ENCODE measurements at places on chromosomes 1 and 21.

DNA sequence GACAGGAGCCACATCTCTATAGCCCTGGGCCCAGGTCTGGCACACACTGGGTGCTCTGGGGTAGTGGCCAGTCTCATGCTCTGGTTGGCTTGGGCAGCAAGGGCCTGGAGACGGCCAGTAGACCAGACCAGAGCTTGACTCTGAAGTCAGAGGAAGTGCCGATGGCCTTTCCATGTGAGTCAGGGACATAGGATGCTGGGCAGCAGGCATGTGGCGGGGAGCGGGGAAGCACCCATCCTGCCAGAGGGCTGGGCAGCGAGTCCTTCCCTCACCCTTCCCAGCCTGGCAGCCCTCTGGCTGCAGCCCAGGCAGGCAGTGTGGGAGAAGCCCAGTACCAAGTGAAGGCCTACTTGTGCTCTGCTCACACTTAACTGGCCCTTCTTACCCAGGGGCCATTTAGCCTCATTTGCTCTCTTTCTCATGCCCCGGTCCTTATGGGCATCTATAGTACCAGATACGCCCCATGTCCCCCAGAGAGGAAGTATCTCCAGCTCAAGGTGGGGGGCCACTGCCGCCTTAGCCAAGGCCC lies 3.3 kb downstream of the GPR153 start:
- no peak for DNase-seq

DNA sequence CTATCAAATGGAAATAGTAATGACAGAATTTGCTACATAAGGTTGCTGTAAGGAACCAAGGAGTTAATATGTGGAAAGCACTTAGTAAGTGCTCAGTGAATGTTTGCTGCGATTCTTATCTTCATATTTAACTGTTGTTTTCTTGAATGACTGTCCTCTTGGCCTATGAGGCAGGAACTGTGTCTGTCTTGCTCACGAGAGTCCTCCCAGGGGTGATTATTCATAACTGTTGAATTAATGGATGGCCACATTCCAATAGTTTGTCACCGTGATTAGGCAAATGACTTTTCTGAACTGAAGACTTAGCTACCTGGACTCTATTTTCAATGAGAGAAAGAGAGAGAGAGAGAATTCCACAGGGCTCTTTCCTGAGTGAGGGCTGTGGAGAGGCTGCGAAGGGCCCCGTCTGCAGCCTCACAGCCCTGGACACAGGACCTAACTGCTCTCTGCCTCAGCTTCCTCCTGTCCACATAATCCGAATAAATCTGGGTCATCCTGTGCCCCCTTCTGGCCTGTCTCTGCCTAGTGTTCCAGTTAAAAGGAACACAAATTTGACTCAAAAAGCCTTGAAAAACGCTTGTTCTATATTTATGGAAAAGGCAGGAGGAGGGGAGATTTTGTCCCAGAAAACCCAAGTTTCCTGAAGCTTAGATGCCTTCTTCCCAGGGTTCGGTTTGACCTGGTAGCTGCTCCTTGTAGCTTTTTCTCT lies 8.5 kb downstream of the EDN2 start:
- DNase-seq: no peak

DNA sequence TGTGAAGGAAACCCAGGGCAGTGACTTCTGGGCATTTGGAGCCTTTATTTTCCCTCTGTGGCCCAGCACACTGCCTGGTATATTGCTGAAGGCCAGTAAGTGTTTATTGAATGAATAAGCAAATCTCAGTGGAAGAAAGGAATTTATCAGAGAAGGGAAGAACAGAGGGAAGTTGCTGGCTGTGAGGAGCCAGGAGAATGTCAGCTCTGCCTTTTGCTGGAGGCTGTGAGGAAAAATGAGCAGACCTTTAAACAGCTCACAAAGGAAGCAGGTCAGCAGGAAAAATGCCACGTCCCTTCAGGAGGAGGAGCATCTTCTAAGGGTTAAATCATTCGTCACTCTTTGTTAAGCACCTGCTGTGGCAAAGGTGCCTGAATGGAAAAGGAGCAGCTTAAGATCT lies 75.9 kb downstream of the GIPC2 start:
- DNase-seq: no peak

DNA sequence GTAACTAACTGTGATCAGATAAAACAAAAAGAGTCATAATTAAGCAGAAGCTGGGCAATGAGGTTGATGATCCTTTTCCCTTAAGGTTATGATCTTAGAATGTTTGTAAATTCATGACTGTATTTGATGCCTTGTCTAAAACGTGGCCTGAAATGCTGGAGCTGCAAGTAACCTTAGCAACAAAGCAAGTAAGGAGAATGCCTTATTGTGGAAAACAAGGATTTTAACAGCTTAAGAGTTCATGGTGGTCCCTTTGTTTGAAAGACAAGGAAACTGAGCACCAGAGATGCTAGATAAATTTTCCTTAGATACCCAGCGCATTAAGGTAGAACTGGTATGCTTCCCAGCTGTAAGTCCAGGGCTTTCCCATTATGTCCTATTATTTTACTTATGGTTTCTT lies 25.7 kb upstream of the XPR1 start:
- DNase-seq: no peak

DNA sequence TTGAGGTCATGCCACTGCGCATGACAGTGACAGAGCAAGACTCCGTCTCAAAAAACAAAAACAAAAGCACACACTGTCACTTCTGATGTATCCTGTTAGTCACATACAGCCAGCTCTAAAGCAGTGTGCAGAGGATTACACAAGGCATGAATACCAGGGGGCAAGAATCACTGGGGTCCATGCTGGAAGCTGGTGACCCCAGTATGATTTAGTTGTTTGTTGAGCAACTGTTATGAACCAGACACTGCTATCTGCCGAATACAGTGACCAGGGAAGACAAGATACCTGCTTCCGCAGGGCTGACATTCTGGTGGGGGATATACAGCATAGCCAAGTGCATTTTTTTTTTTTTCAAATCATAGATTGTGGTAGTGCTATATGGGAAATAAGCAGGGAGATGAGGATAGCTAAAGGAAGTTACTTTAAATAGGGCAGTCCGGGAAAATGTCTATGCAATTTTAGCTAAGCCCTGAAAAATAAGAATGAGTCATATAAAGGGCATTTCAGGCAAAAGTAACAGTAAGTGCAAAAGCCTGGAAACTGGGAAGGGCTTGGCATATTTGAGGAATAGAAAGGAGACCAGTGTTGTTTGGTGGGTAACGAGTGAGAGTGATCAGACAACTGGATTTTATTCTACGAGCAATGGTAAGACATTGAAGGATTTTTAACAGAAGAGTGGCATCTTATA lies 69.7 kb downstream of the ADSS2 start:
- DNase-seq: peak; percentile 30

- DNase-seq: no peak
Observed at GRCh38 chr1:203324105-203325025, 19.0 kb downstream of the BTG2 start.

DNA sequence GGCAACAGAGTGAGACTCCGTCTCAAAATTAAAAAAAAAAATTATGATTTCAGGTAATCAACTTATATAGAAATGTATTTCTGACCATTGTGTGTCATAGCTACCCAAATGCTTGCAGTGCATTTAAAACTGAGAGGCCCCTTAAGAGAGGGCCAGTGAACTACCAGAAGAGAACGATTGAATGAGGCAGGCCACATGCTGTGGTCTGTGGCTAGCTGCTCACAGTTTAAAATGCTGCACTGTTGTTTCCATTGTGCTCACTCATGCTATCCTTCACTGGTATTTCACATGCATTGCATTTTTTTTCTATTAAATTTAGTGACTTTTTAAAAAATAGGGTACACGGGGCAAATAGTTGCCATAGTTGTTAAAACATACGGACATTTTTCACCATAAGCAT lies 26.0 kb downstream of the CHML start:
- DNase-seq: no peak

DNA sequence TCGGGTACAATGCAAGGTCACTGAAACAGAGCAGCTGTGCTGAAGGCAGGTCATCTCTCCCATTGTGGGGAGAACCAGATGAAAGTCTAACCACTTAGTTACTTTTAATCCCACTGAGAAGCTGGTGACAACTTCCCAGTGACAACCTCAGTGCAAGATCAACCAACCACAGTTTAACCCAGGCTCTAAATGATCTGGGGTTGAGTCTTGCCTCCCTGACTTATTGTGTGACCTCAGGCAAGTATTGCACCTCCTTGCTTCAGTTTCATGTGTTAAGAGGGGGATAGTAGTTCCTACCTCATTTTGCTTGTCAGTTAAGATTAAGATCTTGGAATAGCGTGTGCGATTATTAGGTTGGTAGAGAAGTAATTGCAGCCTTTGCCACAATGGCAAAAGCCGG lies 3.2 kb downstream of the ZP4 start:
- no peak for DNase-seq

DNA sequence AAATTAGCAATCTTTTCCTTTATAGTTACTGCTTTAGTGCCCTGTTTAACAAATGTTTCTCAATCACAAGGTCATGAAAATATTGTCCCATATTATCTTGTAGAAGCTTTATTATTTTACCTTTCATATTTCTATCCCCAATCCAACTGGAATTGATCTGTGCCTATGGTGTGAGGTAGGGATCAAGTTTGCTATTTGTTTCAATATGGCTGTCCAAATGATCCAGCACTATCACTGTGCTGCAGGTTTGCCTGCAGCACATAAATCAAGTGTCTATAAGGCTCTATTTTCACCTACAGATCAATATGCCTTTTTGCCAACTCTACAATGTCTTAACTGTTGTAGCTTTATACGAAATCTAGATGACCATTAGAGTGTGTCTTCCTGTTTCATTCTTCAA lies 96.2 kb downstream of the ENAH start:
- no peak for DNase-seq

DNA sequence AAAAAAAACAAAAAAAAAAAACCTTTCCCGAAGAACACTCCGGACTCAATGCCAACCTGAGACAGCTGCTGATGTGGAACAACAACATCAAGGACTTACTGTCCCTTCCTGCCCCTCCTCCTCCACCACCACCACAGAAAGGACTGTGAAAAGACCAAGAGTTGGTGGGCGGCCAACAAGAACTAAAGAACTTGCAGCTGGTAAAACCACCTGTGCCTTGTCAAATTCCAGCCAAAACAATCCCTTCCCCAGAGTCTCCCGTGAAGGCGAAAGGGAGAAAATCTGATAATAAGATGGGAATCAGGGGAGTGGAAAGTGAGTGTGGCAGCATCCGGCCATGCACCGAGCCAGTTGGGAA lies 88.9 kb downstream of the PROX1 start:
- DNase-seq: no peak

DNA sequence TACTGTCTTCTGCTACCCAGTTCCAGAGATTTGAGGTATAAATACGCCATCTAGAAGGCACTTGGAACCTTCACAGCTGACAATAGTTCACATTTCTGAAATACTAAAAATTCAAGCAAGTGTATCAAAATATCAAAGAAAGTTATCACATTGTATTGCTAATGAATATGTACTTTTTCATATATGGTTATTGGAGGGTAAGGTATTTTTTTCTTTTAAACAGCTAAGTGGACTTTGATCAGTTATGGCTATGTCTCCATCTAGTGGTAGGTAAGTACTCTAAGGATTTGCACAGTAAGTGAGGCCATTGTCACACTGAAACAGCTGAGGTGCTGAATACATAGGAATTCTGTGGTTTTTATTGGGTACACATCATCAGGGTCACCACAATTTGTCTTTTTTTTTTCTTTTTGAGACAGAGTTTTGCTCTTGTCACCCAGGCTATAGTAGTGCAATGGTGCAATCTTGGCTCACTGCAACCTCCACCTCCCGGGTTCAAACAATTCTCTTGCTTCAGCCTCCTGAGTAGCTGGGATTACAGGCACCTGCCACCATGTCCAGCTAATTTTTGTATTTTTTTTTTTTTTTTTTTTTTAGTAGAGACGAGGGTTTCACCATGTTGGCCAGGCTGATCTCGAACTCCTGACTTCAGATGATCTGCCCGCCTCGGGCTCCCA lies 49.1 kb upstream of the CR2 start:
- DNase-seq: peak; percentile 13

- DNase-seq: no peak
Observed at GRCh38 chr1:205528887-205529825, 24.7 kb downstream of the CDK18 start.
